ENCODE measurements at places on chromosomes 4 and X. TPM values are rescaled to one million over a fixed set of nuclear protein-coding genes. Genes with fewer than 3 reads are reported as not detected.

The P2RY4 gene
- total RNA-seq, result under 0.01 TPM

The MID1 gene
- total RNA-seq, result 8.5 TPM

The PTTG2 gene
- not detected for total RNA-seq

DNA sequence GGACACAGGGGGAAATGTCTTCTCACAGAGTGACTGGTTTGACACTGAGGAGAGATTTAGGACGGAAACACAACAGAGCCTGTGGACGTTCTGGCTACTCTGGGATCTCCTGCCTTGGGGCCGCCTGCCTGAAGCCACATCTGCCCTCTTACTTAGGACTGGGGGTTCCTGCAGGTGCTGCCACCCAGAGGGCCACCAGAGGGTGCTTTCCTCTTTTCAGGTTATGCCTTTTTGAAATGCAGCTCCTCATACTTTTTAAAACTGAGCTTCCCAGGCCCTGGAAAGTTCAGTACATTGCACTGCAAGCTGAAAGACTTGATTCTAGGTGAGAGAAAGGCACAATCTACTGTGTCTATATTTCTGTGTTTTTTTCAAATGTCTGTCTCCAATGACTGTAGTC, 92.2 kb upstream of the PGRMC2 start:
- DNase-seq, result peak; percentile 51
- no peak overlapping the region for H3K27ac ChIP-seq
- no peak overlapping the region for H3K4me3 ChIP-seq
- H3K27me3 ChIP-seq, result no peaks in the 10 kb centered on the region

The ERAS gene
- not detected for total RNA-seq

- H3K4me3 ChIP-seq, result no peak overlapping the region
- no peaks in the 10 kb centered on the region for H3K4me1 ChIP-seq
- H3K36me3 ChIP-seq, result no peaks in the 10 kb centered on the region
Observed at GRCh38 chrX:75158054-75158453, 2.0 kb upstream of the ABCB7 start.

DNA sequence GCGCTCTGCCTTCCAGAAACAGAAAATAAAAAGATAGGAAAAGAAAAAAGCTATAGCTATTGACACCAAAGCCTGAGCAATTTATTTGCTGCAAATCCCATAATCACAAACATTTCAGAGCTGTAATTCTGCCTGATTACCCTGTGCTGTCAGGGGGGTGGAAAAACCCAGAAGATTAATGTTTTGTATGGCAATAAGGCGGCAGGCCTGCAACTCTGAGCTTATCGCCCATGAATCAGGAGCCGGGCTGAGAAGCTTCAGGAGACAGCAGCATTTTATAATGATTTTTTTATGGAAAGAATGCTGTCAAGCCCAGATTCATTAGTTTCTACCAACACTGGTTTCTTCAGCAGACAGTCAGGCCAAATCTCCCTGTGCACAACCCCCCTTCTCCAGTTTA, 82.6 kb upstream of the TMEM164 start:
- DNase-seq, result no peak
- H3K4me3 ChIP-seq, result no peak overlapping the region
- H3K27me3 ChIP-seq, result peaks cover 2% of the 10 kb centered on the region
- H3K27ac ChIP-seq, result no peak overlapping the region
- H3K4me1 ChIP-seq, result no peaks in the 10 kb centered on the region

The TMPRSS11F gene
- not detected for total RNA-seq

- H3K27me3 ChIP-seq, result no peaks in the 10 kb centered on the region
- no peaks in the 10 kb centered on the region for H3K36me3 ChIP-seq
- H3K4me1 ChIP-seq, result no peaks in the 10 kb centered on the region
Observed at GRCh38 chr4:89486042-89486441, 178.4 kb upstream of the GPRIN3 start.

The SPATA4 gene
- 0.66 TPM for total RNA-seq

GRCh38 chr4:123323998-123324397, 72.6 kb upstream of the SPRY1 start:
- H3K4me1 ChIP-seq, result no peaks in the 10 kb centered on the region
- no peak overlapping the region for H3K4me3 ChIP-seq
- no peaks in the 10 kb centered on the region for H3K27me3 ChIP-seq
- DNase-seq, result no peak
- no peak overlapping the region for H3K27ac ChIP-seq

The EVC gene
- 39.0 TPM for total RNA-seq

- H3K4me1 ChIP-seq, result no peaks in the 10 kb centered on the region
- H3K27me3 ChIP-seq, result no peaks in the 10 kb centered on the region
- no peaks in the 10 kb centered on the region for H3K36me3 ChIP-seq
Observed at GRCh38 chrX:7149411-7149810, 1.5 kb upstream of the PUDP start.

The ARX gene
- not detected for total RNA-seq

The TEX13D gene
- total RNA-seq, result not detected

- peak; percentile 1 for DNase-seq
- H3K27me3 ChIP-seq, result no peaks in the 10 kb centered on the region
- no peaks in the 10 kb centered on the region for H3K4me1 ChIP-seq
- H3K4me3 ChIP-seq, result no peak overlapping the region
Observed at GRCh38 chrX:119226446-119226845, 9.6 kb upstream of the PGRMC1 start.

Measured in fibroblast of lung (primary cell).